ENCODE measurements at places on chromosomes 2 and 18.
A peak's percentile ranks its signal among the peaks of the same experiment; 100 is the strongest.

- DNase-seq = no peak
Measured at GRCh38 chr2:20352230-20352578, 1.6 kb upstream of the PUM2 start.

DNA sequence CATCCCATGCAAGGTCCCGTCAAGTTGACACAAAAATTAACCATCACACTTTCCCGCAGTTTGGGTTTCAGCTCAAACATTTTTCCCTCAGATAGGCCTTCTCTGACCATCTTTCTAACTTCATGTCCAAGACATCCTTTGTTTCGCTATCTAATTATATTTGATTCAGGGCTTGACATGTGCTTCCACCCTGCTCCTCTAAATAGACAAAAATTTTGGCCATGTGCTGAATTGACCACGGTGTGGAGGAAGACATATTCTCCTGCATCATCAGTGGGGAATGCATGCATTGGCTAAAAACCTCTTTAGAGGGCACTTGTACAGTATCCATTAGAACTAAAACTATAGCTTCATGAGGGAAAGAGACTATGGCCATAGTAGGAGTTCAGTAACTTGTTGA, 81.2 kb downstream of the PLCL1 start:
- peak; percentile 46 for DNase-seq

GRCh38 chr18:67731851-67732250, 215.3 kb upstream of the DSEL start:
- peak; percentile 63 for DNase-seq

- DNase-seq = no peak
Measured at GRCh38 chr2:42562474-42563144, 5.8 kb upstream of the MTA3 start.

DNA sequence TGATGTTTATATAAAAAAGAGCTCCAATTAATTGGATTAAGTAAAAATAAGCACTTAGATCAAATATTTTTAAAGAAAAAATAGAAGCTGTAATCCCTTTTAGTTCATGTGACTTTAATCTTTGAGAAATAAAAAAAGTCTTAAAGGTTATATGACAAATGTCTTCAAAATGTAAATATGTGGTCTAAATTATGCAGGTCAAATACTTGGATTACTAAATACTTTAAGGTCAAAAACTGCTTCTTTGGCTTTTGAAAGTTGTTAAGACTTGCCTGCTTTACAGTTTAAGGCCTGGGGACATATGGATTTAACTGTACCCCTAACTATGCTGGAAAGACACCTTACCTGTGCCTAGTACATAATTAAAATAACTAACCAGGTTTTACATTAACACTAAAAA, 15.5 kb upstream of the PDK1 start:
- DNase-seq = peak; percentile 36

- no peak for DNase-seq
Measured at GRCh38 chr2:154231021-154231420, 359.3 kb downstream of the GALNT13 start.

DNA sequence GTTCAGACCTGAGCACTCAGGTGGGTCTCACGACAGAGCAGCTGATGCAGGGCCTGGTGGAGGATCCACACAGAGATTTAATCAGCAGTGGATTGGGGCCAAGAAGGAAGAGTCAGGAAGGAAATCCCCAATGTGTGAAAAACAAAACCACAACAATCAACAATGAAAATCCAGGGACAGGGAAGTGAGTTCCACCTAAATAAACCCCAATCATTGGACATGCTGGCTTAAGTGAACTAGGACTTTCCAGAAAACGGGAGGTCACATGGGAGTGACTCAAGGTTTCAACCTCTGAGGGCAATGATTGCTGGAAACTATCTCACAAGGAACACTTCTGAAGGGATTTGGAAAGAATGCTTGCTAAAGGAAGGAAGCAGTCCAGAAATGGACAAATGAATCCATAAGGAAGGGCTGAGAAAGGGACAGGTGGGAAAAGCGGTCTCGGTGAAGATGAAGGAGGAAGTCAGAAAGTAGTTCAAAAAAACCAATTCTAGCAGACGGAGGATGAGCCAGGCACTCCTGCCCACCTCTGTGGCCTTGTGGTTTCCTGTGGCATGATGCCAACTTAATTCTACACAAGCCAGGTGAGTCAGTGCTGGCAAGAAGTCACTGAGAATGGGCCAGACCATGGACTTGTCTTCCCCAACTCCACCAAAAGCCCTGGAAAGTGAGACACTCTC, 15.4 kb upstream of the XDH start:
- peak; percentile 24 for DNase-seq

DNA sequence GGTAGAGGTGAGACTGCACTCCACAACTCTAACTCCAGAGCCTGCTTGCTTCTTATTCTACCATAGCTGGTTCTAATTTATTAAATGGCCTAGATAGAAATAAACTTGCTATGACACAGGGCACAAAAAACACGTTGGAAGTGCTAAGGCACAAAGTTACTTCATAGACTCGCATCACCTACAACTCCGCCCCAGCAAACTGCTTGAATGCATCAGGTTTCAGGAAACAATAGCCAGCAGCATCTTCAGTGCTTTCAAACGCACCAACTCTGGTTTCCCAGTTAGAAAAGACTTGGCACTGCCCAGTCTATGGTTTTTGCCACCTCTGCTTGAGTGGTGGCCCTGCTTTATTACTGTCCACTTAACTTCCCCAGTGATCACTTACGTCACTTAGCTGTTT, 142.6 kb downstream of the RIF1 start:
- no peak for DNase-seq

- peak; percentile 13 for DNase-seq
Measured at GRCh38 chr2:201962774-201963562, 70.7 kb upstream of the FZD7 start.

- DNase-seq = no peak
Measured at GRCh38 chr2:181792906-181793305, 98.6 kb upstream of the ITPRID2 start.

- DNase-seq = peak; percentile 46
Measured at GRCh38 chr18:47175283-47175897, 774 bp downstream of the IER3IP1 start.

DNA sequence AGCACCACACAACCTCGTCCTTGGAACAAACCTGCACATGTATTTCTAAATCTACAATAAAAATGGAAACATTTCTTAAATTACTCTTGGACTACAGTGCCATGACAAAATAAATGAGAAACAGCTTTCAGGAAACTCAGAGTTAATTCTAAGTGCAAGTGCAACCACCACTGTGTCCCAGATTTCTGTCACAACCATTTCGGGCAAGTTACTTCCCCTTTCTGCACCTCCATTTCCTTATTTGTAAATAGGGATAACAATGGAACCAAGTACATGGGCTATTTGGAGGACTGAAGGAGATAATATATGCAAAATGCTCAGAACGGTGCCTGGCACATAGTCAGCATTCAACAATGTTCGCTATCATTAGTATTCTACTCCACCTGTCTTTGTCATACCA, 93.2 kb downstream of the CACNB4 start:
- DNase-seq = no peak

DNA sequence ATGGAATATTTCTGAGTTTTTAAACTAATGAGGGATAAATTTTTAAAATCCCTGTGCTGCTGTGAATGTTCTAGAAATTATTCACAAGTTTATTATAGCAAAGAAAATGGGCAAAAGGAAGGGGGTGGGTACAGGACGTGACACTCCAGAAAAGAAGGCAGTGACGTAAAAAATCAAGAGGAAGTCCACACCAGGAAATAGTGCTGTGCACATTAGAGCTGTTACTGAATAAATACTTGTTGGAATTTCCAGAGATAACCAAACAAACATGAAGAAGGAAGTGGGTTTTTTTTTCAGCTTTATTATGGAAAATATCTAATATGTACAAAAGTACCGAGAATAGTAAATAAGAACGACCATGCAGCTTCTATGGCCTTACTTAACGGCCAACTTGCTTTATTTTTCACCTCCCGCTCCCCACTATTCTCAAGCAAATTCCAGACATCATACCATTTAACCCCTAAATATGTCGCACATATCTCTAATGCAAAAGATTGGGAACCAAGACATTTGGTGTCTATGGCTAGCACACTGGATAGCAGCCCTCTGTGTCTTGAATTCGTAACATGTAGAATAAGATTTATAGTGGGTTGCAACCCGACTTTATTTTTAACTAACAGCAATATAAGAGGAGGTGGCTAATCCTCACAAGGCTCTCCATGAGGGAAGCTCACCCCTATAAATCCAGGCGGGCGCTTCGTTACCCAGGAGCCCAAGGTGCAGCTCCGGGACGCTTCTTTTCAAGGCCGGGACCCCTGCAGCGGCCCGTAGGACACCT, 580 bp upstream of the NDUFV2 start:
- peak; percentile 86 for DNase-seq

DNA sequence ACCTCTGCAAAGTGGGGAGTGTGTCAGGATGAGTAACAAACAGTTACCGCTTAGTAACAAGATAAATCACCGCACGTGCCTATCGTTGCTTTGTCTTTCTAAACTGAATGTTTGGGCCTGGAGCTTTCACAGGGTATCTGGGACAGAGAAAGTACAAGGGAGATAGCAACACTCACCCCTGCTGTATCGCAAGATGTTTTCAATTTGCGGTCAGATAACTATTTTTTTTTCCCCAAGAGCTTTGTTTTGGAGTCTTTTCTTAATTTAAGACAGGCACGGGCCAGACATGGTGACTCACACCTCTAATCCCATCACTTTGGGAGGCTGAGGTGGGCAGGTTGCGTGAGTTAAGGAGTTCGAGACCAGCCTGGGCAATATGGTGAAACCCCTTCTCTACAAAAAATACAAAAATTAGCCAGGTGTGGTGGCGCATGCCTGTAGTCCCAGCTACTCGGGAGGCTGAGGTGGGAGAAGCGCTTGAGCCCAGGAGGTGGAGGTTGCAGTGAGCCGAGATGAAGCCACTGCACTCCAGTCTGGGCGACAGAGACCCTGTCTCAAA, 146.6 kb downstream of the GBX2 start:
- no peak for DNase-seq

DNA sequence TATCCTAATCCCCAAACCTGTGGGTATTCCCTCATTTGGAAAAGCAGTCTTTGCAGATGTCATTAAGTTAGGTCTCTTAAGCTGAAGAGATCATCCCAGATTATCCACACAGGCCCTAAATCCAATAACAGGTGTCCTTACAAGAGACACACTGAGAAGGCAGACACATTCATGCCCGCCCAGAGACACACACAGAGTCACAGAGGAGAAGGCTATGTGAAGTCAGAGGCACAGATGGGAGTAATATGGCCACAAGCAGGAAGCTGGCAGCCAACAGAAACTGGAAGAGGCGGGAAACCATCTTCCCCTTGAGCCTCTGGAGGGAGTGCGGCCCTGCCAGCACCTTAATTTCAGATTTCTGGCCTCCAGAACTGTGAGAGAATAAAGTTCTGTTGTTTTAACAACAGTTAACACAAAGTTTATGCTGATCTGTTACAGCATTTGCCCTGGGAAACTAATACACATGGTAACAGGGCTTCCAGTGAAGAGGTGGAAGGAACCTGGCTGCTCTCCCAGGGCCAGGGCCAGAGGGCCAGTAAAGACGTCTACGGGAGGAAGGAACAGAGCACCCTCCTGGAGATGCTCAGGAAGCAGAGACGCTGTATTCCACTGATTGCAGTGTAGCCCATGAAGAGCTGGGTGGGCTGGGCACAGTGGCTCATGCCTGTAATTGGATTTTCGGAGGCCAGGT, 217.5 kb downstream of the GLI2 start:
- no peak for DNase-seq

GRCh38 chr2:128637481-128638155, 318.9 kb upstream of the HS6ST1 start:
- no peak for DNase-seq

- no peak for DNase-seq
Measured at GRCh38 chr18:34495506-34495905, 214.6 kb upstream of the DTNA start.

GRCh38 chr2:5535301-5535700, 156.9 kb upstream of the SOX11 start:
- no peak for DNase-seq

- no peak for DNase-seq
Measured at GRCh38 chr18:66377291-66377690, 226.6 kb downstream of the CDH19 start.

DNA sequence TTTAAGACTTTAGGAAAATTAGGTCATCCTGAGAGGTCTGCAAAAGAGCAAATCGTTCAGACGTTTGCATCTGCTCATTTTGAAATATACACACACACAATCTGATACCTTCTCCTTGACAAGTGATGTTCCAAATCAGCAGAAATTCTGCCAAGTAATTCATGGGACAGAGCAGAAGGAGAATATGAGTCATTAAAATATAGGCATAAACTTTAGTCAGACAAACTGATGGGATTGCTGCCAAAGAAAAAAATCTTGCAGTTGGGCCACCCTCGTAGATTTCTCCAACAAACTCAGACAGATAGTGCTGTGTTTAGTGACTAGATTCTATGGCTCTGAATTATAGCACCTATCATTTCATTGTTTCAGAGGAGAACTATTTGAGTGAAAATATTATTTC, 336.3 kb downstream of the NYAP2 start:
- peak; percentile 91 for DNase-seq

GRCh38 chr18:45482286-45482685, 133.0 kb upstream of the SLC14A2 start:
- peak; percentile 13 for DNase-seq

GRCh38 chr18:64017870-64018269, 48.0 kb downstream of the SERPINB8 start:
- DNase-seq = peak; percentile 29

DNA sequence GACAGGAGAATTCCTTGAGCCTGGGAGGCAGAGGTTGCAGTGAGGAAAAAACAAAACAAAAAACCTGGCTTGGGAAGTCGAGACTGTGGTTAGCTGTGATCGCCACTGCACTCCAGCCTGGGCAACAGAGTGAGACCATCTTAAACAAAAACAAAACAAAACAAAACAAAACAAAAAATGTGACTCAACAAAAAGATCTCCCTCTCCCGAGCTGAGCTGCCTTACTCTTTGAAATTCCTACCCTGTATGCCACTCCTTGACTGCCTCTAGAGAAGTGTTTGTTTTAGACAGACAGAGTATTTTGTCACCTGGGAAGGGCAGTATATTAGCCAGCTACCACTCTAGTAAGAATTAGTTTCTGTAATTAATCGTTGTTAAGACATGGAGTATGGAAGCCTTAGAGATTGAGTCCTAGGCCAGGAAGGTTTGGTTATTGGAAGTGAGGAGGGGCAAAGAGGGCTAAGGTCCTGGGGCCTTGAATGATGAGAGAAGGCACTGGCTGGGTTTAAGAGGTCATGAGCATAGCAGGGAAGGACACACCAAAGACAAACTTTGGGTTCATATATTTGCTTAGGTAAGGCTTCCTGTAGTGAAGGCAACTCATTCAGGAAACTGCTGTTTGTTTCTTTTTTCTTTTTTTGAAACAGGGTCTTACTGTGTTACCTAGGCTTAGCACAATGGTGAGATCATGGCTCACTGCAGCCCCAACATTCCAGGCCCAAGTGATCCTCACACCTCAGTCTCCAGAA, 56.0 kb downstream of the HAUS1 start:
- peak; percentile 28 for DNase-seq

All from EH (cell line).